ENCODE measurements at places on chromosomes 3 and 15.

- DNase-seq: no peak
Observed at GRCh38 chr15:29770796-29771195, 51.5 kb downstream of the TJP1 start.

DNA sequence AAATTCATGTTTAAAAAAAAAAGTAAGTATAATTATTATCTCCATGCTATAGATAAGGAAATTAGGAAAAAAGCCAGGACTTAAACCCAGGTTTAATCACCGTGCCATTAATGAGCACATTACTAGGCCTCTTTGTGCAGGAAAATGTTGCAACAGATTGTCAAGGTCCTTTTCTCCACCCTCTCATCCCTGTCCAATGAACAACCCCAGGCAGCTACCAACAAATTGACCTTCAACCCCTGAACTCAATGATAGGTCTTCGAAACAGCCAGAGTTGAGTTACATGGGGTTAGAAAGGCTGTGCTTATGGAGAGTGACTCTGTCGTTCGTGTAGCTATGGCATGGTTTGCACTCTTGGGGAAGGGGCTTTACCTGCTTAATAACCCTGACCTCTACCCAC is 84.2 kb upstream of the CTNNB1 start:
- no peak for DNase-seq

DNA sequence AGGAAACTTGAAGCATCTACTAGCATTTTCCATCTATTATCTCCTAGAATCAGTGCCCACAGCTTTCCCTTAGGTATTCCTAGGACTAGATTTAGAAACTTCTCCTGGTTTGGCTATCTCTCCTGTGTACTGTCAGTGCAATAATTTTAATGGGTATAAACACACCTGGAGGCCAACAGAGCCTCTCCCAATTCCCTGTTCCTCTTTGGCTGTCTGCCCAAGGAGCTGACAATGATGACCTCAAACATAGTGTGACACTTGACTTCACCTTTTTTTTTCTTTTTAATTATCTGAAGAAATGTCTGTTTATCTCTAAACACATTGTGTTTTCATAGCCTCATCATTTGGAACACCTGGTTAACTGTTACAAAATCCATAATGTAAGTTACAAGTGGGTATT is 754.5 kb upstream of the ALCAM start:
- no peak for DNase-seq

DNA sequence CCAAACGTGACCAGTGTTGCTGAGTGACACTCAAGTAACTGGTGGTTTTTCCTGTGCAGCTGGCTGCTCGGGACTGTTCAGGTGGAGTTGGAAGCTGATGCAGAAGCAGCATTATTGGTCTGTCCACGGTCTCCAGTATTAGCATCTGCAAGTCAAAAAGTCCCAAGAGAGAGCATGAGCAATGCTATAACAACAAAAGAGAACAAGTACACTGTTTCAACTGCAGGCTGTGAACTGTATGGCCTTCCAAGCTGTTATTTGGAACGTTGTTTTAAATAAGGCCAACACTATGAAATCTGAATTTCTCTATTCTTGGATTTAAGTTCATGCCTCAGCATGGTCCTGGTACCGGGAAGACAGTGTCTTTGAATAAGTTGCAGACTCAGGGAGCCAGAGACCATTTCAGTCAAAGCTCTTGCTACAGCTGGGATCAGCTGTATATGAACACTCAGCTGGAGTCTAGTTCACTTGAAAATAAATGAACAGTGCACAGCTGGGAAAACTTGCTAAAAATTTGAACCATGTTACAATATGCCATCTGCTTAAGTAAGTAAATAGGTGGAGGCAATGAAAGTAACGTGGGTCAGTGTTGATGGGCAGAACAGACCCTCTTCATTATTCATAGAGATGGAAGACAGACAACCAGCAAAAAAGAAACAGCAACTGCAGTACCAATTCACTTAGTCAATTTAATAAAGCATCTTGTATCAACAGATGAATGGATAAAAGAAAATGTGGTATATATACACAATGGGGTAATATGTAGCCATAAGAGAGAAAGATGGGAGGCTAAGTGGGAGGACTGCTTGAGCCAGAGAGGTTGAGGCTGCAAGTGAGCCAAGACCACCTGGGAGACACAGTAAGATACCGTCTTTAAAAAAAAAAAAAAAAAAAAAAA is 45.1 kb downstream of the NR1I2 start:
- no peak for DNase-seq

- DNase-seq: no peak
Observed at GRCh38 chr3:48039487-48040190, 23.4 kb upstream of the MAP4 start.

DNA sequence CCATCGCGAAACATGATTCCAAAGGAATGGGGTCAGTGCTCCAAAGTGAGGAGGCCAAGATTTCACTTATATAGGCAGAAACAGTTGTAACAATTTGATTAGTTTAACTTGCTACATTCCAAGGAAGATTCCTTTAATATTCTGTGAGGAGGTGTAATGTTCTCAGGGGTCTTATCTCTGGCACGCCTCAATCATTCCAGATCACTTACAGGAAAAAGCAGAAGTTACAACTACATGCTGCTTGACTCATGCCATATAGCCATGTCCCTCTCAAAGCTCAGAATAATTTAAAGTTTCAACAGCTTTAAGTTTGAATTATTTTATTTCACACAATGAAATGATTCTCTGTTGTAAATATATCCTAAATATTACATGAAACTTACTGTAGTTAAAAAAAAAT is 3.5 kb upstream of the FYTTD1 start:
- DNase-seq: no peak

DNA sequence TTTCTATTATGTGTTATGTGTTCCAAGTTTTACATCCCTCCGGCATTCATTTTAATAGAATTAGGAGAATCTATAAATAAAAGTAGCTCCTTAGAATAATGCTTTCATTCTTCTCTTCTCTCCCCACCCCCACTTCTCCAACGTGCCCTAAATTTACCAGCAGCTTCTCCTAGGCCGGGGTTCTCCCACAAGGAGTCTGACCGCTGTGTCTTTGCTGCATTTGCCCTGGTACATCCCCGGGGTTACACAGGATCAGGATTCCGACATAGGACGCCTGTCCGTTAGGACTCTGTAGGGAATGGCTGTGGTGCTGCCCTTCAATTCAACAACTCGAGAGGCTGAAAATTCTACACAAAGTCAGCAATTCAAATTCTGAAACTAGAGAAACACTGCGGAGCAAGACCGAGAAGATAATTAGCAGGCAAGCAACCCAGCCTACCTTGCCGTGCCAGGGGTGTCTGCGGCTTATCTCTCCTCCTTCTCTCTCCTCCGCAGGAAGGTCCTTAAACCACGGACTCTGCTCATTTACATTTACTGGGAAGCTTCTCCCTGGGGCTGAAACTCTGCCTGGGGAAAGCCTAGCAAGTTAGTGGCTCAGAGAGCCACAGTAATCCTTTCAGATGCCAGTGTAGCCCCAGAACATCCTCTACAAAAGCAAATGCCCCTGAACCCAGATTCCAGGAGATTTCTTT is 18.8 kb downstream of the PCSK6 start:
- DNase-seq: no peak

DNA sequence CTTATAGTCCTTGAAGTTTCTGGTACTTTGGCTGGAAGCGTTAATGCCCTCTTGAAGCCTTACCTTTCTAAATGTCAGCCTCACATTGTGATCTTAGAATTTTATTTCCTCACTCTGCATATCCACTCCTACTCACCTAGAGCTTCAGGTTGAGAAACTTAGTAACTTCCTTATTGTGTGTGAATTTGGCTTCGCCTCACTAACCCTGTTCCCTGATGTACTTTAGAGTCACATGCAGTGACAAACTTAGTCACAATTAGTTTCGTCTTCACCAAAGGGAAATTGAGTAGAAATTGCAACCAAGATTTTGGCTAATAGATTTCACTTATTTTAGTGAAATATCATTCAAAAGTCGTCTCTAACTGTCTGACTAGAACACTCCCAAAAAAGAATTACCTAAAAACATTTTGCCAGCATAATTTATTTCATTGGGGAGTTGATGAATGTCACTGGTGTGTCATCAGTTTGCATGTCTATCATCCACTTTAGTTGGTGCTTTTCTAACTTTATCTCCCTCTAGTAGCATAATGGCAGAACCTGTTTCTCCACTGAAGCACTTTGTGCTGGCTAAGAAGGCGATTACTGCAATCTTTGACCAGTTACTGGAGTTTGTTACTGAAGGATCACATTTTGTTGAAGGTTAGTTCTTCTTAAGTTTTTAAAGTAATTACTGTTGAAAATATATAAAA is 960 bp downstream of the MFN1 start:
- DNase-seq: no peak

DNA sequence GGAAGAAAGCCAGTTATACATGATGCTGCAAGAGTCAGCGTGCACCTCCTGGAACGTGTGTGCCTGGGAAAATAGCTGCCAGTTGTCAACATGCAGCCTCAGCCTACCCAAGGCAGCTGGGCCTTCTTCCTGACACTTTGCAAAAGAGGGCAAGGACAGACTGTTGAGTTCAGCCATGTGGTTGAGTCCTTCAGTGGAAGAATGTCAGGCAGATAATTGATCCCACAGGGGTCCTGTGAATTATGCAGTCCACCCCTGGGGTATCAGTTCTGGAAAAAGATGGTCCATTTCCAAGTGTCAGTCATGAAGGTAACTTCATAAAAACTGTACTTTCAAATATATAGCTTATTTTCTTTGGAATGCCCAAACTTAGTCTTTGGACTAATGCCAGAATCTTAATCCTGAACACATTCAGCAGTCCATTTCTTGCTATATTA is 79.6 kb downstream of the ARNT2 start:
- DNase-seq: no peak

DNA sequence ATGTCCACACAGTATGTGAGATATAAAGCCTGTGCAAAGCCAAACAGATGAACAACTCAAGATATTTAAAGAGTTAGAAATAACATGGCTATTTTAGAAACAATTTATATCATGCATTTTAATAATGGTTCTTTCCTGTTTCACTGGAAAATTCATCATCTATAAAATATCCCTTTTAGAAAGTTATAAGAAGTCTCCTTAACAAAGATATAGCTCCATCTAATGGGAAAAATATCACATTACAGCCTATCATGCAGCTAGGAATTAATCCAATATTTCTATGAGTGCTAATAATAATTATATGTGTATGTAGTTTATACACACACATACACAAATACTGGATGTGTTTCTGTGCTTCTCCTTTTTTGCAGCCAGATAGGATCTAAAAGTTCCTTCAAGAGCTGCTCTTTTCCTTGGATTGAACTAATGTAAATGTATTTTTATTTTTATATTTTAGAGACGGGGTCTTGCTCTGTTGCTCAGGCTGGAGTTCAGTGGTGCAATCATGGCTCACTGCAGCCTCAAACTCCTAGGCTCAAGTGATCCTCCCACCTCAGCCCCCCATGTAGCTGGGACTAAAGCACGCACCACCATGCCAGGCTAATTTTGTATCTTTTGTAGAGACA is 21.6 kb downstream of the RPL22L1 start:
- no peak for DNase-seq

DNA sequence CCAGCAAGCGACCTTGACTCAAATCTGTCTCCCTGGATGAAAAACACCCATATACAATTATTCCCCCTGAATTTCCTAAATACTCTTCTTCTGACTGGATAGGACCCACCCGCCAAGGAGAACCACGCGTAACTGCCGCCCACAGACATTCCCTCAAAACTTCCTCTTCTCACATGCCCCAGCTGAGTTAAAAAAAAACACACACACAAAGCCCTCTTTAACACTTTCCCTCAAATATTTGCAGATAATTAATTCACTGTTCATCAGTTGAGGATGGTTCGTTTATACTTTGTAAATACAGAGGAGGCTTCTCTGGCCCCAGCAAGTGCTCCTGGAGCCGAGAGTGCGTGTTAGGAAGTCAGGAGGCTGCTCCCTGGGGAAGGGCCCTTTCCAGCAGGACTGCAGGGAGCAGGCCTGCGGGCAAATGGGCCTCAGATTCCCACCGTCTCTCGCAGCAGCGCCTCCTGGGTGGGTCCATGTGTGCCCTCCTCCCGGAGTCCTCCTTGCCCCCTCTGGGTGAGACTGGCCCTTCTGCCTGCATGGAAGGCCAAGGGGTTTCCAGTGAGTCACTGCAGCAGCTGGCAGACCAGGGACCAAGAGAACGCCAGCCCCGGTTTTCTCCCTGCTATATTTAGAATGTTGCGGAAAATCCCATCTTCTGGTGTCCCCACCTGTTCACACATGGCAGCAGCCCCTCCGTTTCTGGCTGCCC is 46.8 kb downstream of the MGLL start:
- no peak for DNase-seq

DNA sequence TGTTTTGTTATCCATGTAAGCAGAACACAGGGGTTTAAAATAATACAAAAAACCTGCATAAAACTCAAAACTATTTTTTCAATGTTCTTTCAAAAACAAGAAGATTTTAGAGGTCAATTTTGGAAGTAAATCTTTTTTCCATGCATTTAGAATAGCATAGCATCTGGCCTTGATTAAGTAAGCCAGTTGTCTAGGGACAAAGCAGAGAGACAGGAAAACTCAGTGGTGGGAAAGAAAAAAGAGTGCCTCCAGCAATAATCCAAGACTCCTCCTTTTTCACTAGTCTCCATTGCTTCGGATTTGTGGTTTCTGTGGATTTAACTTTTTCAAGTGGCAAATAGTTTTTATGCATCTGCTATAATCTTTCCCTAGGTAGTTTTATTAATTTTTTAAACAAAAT is 88.9 kb downstream of the SUCNR1 start:
- no peak for DNase-seq

GRCh38 chr3:171622126-171622525 is 161.9 kb upstream of the TNIK start:
- DNase-seq: no peak

DNA sequence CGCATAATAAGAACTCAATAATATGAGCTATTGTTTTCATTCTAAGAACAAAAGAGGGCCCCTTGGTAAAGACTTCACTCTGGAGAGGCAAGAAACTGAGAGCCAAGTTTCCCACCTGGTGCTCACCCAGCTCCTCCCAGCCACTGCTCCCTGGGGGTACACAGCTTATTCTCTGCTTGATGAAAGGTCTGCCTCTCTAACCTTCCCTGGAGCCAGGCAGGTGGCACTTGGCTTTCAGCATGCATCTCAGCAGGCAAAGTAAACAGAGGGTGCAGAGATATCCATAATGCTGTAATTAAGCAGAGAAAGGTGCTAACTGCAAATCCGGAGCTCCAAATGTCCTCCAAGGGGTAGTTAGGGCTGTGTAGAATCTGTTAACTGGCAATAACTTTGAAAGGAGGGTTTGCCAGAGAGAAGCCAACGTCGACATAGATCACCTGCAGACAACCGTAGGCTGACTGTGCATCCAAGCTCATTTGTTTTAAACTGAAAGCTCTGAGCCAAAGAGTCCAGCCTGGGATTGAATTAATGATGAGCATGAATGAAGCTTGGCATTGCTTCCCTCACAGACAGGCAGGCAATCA is 159.6 kb upstream of the PROK2 start:
- DNase-seq: no peak

DNA sequence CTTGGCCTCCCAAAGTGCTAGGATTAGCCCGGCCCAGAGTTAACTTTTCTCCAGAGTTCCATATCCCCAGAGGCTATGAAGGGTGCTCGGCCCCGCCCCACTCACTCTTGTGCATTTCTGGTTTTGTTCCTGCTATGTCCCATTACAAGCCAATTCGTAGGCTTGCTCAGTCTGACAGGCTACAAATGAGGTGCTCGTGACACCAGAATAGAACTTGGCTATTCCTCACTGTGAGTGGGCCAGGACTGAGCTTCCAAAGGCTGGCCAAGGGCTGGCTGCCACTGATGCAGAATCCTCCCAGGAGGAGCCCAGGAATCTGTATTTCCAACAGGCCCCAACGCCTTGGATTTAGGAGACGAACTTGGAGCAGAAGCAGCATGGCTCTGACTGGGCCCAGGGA is 282.7 kb upstream of the C2CD4B start:
- DNase-seq: no peak

Data from stimulated activated CD4-positive, alpha-beta T cell treated with anti-CD3 and anti-CD28 coated beads, TNF-alpha, amount 100 ng/mL, for 1 hour (primary cell).